ENCODE measurements at places on chromosomes 2 and 18. TPM values are rescaled to one million over a fixed set of nuclear protein-coding genes. Genes with fewer than 3 reads are reported as not detected.

Gene HRH4
- 0.22 TPM for polyA plus RNA-seq

GRCh38 chr2:67050622-67051021 lies 346.5 kb upstream of the ETAA1 start:
- no peak for DNase-seq

Gene TNS1
- polyA plus RNA-seq, result 69.7 TPM

Gene NT5DC4
- polyA plus RNA-seq, result 0.05 TPM

DNA sequence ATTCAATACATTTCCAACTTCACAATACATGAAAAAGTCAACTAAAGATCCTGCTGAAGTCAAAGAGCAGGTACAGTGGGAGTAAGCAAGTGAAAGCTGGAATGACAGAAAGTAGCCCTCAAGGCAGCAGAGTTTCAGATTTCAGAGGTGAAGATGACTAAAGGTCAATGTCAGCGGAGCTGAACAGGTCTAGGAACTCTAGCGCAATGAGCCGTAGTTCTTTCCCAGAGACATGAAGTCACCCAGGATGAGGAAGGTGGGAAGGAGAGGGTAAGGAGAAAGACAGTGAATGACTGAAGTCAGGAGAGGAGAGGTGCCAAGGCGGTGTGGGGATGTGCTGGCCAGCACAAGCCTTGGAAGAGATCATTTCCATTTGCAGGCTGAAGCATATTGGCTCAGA lies 28.1 kb downstream of the PTPN2 start:
- no peak for DNase-seq

DNA sequence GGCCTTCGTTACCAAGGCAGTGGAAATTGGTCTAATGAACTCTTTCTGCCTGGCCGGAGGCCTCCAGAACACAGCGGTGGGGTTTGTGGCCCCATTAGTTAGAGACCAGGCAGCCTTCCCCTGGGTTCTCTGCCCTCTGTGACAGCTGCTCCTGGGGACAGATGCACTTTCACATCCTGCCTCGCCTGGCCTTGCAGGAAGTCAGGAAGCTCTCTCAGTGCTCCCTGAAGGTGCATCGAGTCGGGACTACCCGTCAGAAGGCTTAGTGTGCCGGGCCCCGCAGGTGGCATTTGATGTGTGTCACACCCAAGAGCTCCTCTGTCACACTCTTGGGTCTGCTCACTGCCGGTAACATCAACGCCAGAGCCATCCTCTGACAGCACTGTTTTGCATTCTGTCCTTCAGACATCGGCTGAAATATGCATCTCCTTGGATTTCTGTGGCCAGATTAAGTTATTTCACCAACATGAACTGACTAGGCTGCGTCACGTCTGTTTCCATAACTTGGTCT lies 158.3 kb downstream of the LDLRAD4 start:
- no peak for DNase-seq

DNA sequence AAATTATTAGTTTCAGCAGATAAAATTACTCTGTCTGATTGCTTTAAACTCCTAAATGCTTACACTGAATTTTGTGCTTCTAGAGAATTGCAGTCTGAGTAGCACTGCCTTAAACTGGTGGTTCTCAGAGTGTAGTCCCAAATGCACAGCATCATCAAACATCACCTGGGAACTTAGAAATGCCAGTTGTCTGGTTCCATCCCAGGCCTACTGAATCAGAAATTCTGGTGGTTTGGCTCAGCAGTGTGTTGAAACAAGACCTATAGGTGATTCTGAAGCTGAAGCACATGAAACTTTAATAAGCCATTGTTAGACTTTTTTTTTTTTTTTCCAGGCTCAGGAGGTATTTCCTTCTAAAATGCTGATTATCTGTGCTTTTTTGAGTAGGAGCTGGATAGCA lies 22.0 kb downstream of the EPC2 start:
- no peak for DNase-seq

Gene CYP27A1
- 57.0 TPM for polyA plus RNA-seq

Gene PJVK
- polyA plus RNA-seq, result 18.0 TPM

DNA sequence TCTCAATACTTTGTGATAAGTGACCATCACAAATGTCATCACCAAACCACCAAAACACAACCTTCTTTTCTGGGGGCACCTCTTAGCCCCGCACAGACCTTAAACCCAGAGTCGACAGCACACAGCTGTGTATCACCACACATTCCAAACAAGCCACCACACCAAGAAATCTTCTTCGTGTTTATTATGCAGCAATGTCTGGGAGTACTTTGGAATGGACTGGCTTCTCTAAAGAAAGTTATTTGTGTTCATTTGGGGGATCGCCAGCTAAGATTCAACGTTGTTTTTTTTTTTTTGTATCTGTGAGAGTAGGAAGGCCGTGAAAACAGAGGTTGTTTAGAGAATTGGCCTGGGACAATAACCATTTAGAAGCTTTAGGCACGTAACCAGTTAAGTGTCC lies 1.1 kb upstream of the MTA3 start:
- no peak for DNase-seq

Gene TUBB8B
- 0.76 TPM for polyA plus RNA-seq

- DNase-seq, result peak; percentile 77
Measured at GRCh38 chr18:34224423-34225217, at the start of gene NOL4. Gene NOL4, minus strand, starts transcription at chr18:34224913. Its CDS starts 1,660 bp downstream, at chr18:34223253.

DNA sequence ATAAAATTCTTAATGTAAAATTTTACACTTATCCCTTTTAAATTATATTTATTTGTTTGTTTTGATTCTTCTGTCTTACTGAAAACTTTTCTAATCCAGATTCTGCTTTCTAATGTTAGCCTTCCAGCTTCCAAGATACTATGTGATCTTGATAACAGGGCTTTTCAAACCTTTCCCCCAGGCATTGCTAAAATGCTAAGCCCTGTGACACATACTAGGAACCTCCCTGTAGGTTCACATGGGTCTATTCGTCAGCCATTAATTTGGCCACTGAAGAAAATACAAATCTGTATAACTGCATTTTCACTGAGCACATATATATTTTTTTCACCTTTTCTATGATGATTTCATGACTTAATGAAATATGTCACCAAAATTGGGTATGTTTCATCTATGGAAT lies 92.8 kb upstream of the MAP4K3 start:
- no peak for DNase-seq

Gene PREB
- polyA plus RNA-seq, result 54.1 TPM

Gene OSBPL6
- 5.5 TPM for polyA plus RNA-seq

GRCh38 chr2:217535957-217536708 lies 466.7 kb downstream of the TNS1 start:
- DNase-seq, result no peak

DNA sequence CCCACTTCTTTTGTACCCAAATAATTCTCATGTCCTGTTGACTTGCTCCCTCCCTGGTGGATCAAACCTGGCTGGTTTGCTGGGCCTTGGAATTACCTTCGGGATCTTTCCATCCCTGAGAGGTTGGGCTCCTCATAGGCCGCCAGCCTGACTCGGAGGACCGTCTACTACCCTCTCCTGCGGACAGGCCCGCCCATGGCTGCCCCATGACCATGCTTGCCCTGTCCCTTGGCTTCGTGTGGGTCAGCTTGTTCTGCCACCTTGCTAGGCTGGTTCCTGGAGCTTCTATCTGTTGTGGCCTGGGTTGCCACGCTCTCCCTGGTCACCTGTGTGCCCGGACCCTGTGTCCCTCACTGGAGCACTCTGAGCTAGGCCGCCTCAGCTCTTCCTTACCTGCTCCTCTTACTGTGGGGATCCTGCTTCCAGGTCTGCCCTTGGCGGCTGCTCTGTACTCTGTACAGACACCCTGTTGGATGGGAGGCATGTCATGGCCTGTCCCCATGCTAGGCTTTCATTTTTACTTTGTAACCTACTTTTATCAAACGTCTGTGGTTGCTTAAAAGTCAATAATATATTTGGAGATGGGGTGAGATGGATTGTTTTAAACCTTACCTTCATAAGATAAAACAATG lies 29.7 kb upstream of the FHL2 start:
- no peak for DNase-seq

- no peak for DNase-seq
Measured at GRCh38 chr2:240637901-240638345, 12.6 kb downstream of the GPR35 start.

- no peak for DNase-seq
Measured at GRCh38 chr18:11532758-11533512, 76.5 kb upstream of the SLC35G4 start.

- no peak for DNase-seq
Measured at GRCh38 chr18:74534981-74535649, 815 bp downstream of the CNDP1 start.

Measured in left renal cortex interstitium (tissue), 4 donors.